ENCODE measurements at places on chromosomes 2 and 18.

- DNase-seq = no peak
Observed at GRCh38 chr2:124663645-124663997, 638.5 kb downstream of the CNTNAP5 start.

GRCh38 chr2:199850218-199850717 lies 724 bp downstream of the FTCDNL1 start:
- no peak for DNase-seq

DNA sequence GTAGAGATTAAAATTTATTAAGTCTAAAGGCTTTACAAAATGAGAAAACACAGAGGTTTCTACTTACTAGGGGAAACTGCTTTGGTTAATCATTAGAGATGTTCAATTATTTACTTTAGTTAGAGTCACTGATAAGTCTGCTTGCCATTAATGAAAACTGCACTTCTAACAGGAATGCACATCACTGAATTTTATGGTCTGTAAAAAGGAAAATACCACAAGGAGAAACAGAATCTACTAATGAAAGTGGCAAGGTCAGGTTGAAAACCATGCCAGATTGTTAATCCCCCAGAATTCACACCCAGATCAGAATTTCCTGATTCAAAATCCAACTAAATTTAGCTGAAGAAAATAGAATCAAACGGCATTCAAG lies 90.5 kb upstream of the GRB14 start:
- DNase-seq = no peak

DNA sequence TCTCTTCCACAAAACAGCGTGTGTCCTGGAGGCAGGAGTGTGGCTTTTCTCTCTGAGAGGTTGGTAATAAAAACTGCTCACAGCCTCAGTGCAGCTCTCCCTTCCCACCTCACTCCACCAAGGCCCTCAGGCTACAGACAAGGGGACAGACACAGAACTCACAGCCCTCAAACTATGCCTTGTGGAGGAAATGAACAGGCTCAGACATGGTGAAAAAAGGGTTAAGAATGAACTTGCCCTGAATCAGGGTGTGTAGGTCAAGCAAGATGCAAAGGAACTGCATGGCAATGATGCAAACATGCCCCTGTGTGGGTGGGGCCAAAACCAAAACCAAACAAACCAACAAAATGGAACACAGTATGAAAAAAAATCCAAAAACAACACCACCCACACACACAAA lies 125.8 kb downstream of the GALNT14 start:
- no peak for DNase-seq

GRCh38 chr2:205685314-205686055 lies 3.2 kb downstream of the NRP2 start:
- DNase-seq = peak; percentile 21

DNA sequence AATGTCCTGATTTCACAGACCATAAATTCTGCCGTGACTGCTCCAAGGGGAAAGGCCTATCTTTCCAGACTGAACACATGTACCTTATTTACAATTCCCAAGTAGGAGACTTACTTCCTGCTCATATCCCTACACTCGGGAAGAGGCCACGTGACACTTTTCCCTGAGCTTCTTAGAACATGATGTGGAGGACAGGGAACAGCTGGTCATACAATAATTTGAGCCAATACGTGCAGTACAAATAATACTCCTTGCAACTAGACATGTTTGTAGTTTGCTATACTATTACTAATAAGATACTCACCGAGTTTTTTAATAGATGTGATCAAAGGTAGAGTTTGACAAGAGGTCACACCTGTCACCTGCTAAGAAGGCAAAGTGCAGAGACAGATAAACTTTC lies 256.4 kb downstream of the SP3 start:
- DNase-seq = no peak

- no peak for DNase-seq
Observed at GRCh38 chr2:235413064-235413463, 80.8 kb upstream of the AGAP1 start.

DNA sequence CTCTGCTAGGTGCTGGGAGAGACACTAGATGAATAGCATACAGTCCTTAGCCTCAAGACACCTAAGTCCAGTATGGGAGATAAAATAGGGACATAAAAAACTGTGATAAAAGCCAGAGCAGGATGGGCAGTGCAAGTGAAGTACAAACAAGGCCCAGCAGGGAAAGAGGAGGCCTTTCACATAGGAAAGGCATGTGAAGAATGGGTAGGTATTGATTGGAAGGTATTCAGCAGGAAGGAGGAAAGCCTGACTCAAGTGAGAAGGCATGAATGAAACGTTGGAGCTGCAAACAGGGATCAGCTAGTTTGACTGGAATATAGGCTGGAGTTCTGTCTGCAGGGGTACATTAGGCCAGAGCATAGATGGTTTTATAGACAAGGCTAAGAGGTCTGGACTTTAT lies 11.0 kb upstream of the CXCR4 start:
- no peak for DNase-seq

- DNase-seq = no peak
Observed at GRCh38 chr18:77334876-77335275, 85.2 kb downstream of the GALR1 start.

- DNase-seq = peak; percentile 24
Observed at GRCh38 chr2:53445383-53446070, 322.1 kb upstream of the CHAC2 start.

- DNase-seq = no peak
Observed at GRCh38 chr2:12718711-12719399, 2.1 kb downstream of the TRIB2 start.

DNA sequence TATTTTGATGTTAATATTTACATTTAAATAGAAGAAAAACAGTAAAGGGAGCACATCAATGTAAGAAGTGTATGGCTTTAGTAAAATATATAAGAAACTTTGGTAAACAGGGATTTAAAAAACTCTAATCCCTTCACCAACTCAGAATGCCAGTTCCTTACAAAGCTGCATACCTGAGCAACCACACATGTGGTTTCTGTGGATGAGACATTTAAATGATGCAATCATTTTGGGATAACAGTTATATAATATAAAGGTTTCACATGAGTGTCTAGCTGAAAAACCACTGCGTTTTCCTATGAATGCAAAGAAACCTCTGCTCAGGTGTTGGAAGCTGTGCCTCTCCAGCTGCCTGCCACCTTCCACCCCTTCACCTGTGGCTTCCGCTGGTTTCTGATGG lies 209.1 kb upstream of the REV1 start:
- DNase-seq = no peak

- DNase-seq = no peak
Observed at GRCh38 chr18:58859907-58860306, 4.8 kb upstream of the ZNF532 start.

DNA sequence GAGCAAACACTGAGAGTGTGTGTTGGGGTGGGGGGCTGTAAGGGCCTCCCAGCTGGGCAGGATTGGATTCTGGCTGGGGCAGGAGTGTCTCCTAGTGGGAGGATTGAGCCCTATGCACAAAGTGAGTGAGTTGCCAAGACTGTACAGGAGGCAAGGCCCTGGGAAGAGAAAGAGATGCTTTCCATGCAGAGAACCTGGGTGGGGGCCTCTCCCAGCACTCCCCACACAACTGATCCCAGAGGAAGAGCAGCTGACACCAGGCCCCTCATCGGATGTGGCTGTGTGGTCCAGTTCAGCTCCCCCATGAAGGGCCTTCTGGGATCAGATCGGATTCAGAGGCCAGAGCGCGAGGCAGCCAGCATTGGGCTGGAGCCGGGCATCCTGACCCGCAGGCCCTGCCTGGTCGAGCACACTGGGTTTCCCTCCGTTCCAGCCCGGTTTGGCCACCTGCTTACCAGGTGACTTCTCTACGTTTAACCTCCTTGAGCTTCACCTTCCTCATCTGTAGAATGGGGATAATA lies 49.4 kb upstream of the FAHD2A start:
- no peak for DNase-seq

DNA sequence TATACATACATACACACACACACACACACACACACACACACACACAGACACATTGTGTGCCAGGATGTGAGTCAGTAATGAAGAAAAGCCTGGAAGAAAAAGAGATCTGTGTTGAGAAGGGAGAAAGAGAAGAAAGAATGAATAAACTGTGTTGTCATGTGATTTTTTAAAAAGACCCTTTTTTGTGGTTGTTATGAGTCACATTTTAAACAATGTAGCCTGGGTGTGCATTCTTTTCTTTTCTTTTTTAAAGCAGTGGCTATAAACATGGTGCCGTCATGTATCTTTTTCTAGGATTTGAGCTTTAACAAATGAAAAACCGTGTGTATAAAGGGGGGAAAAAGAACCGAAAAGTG lies 87.2 kb downstream of the NRP2 start:
- DNase-seq = no peak

DNA sequence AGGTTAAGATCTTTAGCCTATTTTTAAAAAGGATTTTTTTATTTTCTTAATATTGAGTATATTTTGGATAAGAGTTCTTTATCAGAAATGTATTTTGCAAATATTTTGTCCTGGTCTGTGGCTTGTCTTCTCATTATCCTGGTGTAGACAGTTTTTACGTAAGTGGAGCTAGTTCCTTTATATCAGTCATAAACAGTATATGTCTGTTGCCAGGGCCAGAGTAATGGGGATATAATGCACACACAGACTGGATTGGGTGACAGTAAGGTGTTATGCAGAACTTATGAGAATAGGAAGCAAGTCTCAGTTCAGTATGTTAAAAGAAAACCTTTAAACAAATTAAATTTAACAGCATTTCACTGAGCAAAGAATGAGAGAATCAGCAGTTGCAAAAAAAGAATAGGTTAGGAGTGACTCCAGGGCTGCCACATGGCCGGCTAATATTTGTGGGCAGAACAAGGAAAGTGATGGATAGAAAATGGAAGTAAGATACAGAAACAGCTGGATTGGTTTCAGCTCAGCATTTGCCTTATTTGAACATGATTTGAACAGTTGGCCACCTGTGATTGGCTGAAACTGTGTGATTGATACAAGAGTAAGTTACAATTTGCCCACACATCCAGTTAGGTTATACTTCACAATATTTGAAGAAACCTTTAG lies 61.1 kb upstream of the ZNG1B start:
- no peak for DNase-seq

GRCh38 chr2:60867848-60868247 lies 13.5 kb upstream of the REL start:
- DNase-seq = peak; percentile 52

DNA sequence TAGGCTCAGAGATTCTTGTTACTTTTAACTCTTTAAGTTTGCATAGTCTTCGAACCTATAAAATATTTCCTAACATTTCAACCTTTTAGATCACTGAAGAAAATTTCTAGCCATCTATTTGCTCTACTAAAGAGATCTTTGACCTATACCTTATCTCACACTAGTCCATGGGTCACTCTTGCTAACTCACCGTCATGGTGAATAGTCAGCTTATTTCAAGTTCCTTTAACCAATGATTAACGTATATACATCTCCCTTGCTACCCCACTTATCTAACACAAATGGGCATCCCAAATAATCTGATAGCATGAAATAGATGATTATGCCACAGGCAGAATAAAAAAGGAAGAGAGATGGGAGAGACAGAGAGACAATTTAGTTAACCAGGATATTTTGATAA lies 303.1 kb downstream of the GPD2 start:
- DNase-seq = no peak

- DNase-seq = no peak
Observed at GRCh38 chr2:238108423-238109183, 8.5 kb downstream of the ESPNL start.

- DNase-seq = peak; percentile 2
Observed at GRCh38 chr18:3794537-3795348, 344.8 kb downstream of the TGIF1 start.

- DNase-seq = no peak
Observed at GRCh38 chr18:6009756-6010155, 114.4 kb upstream of the TMEM200C start.

GRCh38 chr2:195486987-195487644 lies 169.9 kb upstream of the SLC39A10 start:
- DNase-seq = peak; percentile 88

- DNase-seq = no peak
Observed at GRCh38 chr2:64454386-64455332, 697 bp downstream of the LGALSL start.

- DNase-seq = no peak
Observed at GRCh38 chr2:54543733-54544396, 87.7 kb downstream of the SPTBN1 start.

GRCh38 chr2:138779781-138780445 lies at the start of gene NXPH2:
Gene NXPH2 (minus strand): TSS chr2:138780390. CDS start chr2:138780241, 149 bp downstream.
- DNase-seq = no peak

DNA sequence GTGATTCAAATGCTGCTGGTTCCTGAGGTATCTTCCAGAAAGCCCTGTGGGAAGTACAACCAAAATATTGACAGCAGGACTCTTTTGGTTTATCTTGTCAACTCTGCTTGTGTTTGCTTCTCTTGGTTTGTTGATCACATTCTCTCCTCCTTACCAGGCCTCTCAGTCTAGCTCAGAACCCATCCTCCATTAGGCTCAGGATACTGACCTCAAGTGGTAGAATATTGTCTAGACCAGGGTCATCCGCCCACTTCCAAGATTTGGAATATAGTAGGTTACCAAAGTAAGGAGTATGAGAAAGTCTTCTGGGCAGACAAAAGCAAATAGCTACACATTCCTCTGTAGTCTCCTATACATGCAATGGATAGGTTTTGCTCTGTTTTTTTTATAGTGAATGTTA lies 56.6 kb downstream of the XIRP2 start:
- DNase-seq = no peak

GRCh38 chr2:197993363-197993762 lies 189.0 kb downstream of the PLCL1 start:
- no peak for DNase-seq

DNA sequence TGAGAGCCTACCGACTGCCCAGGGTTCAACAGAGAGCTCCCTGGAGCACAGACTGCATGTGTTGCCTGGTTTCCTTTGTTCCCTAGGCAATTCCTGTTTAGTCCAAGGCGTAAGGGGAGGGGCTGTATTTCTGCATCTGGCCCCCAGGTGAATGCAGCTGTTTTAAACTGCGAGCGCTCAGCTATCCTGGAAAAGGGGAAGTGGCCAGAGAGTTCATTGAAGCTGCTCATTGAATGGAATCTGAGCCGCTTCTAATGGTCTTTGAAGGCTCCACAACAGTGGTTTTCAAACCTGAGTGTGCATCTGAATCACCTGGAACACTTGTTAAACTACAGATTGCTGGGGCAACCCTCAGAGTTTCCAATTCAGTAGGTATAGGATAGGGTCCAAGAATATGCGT lies 18.1 kb downstream of the MAPK4 start:
- DNase-seq = no peak

GRCh38 chr2:5696945-5697521 lies 4.8 kb downstream of the SOX11 start:
- no peak for DNase-seq

GRCh38 chr2:137937778-137938177 lies 26.5 kb upstream of the HNMT start:
- DNase-seq = no peak

DNA sequence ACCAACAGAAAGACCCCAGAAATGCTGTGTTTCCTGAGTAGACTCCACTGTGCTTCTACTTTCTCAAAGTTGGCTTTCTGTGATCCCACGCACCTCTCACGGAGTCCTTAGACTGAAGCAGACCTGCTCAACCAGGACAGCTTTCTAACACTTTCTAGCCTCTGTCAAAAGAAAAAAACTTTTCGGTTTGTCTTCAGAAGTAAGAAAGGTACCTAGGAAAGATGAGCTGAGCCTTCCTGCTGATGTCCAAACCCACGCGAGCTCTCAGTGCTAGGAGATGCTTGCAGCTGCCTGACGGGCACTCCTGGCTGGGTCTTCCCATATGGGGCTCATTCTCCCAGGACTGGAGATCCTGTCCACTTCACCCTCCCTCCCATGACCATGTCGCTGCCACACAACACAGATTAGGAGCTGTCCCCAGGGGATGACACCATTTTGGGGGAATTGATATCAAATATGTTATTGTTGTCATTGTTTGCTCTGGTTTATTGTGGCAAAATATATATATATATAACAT lies 49.2 kb upstream of the DAPL1 start:
- DNase-seq = no peak
